ENCODE measurements at places on chromosomes 6 and 20.

DNA sequence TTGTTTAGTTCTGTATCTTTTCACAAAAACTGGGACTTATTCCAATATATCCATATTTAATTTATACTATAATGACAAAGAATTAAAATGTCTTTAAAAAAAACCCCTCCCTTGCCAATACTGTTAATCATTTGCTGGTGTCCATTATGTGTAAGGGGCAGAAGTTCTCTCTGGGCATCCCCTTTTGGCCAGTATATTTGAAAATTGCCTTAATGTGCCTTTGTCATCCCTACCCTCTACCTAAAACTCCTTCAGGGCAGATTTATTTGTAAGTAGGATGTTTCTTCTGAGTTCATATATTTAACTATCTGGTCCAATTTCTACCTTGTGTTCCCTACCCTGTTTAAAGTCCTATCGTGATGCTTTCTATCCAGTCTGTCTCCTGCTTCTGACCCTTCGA, 62.9 kb downstream of the ARHGAP18 start:
- no peak for DNase-seq

DNA sequence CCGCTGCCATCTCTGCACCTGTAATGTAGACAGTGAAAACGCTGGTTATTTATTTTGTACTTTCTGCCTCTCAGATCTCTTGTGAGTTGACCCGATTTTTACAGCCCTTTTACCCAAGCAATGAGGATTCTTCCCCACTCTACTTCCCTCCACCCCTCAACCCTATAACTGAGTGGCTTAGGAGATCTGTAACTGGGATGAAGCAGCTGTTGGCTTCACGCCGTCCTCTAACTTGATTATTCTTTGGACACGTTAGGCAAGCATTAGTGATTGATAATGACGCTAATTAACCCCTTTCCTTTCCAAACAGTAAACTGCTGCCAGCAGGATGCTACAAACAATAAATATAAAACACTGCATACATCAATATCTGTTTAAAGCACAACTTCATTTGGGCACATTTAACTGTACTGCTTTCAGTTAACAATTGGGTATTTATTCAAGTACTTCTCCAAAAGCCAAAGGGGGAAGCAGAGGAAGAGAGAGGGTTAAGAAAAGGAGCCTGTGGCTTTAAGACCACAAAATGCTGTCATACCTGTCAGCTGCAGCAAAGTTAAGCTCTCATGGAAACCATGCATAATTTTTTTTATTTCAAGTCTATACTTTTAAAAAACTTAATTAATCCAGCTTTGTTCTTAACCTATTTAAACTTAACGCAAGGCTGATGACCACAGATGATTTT, 21.2 kb downstream of the TFAP2A start:
- DNase-seq = no peak

GRCh38 chr6:105318660-105319059, 84.2 kb downstream of the PREP start:
- no peak for DNase-seq

GRCh38 chr6:137659871-137660270, 165.7 kb upstream of the OLIG3 start:
- no peak for DNase-seq

GRCh38 chr6:160082627-160083026, 39.0 kb upstream of the SLC22A1 start:
- DNase-seq = no peak

- no peak for DNase-seq
These were observed 79.4 kb downstream of the ROS1 start for GRCh38 chr6:117346142-117346930.

- no peak for DNase-seq
These were observed 78.2 kb upstream of the TBX18 start for GRCh38 chr6:84842525-84843166.

- no peak for DNase-seq
These were observed 398.9 kb downstream of the KIF16B start for GRCh38 chr20:16174311-16174710.

DNA sequence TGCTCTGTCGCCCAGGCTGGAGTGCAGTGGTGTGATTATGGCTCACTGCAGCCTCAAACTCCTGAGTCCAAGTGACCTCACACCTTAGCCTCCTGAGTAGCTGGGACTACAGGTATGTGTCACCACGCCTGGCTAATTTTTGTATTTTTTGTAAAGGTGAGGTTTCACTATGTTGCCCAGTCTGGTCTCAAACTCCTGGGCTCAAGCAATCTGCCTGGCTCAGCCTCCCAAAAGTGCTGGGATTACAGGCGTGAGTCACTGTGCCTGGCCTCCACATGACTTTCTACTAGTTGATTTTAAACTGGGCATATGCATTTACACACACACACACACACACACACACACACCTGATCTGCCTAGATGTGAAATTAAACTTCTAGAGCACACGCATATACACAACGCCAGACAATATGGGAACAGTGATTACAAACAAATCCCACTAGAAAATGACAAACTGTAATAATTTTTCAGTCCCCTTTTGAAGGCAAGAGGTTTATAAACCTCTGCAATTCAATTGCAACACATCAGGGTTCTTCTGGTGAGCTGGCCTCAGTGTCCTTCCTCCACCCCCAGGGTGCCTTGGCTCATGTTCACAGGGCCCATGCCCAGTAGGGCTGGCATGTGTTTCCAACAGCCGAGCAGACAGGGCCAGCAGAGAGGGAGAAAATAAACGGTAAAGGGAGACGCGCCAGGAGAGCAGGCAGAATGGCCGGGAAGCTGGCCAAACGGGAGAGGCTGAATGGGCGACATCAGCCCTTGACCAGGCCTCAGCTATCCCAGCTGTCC, 31.2 kb downstream of the PARD6B start:
- DNase-seq = no peak

GRCh38 chr20:12130781-12131180, 213.1 kb downstream of the BTBD3 start:
- no peak for DNase-seq

All from T-cell (primary cell).